ENCODE measurements at places on chromosomes 6 and 20. TPM values are rescaled to one million over a fixed set of nuclear protein-coding genes. Genes with fewer than 3 reads are reported as not detected.

The DYNLT2 gene
- total RNA-seq = 1.6 TPM

The SLC22A1 gene
- 3.7 TPM for total RNA-seq

DNA sequence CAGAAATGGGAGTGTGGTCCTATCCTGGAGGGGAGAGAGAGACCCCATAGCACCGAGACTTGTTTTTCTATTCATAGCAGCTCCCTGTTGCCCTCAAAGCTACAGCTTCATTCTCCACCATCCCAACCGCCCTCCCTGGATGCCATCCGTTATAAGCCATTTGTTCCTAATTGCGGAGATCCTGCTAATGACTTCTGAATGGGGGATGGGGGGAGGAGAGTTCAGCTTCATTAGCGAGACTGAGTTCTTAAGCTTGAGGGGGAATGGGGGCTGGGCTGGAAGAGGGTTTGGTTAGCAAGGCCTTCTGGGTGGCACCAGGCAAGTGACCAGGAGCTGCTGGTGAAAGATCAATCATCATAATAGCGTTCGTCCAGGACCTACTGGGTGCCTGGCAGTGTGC, 27.1 kb downstream of the FOXP4 start:
- no peak for ATAC-seq

DNA sequence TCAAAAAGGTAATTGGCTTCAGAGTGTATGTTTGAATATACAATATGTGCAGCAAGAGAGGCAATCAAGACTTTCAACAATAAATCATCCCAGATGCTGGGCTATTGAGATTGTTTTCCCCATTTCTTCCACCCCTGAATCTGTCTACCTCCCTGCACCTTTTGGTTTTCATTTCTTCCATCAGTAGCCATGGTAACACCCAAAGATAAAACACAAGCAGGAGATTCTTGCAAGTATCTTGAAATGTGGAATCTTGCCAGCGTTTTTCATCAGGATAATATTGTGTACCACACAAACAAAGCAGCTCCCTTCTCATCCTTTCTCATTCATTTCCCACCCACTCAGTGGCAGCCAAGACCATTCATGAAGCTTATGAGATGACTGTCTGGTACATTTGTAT, 73.0 kb upstream of the NRSN1 start:
- no peak for ATAC-seq

The FAM217A gene
- not detected for total RNA-seq

- ATAC-seq = no peak
Measured at GRCh38 chr6:158737082-158737709, 82.0 kb downstream of the EZR start.

DNA sequence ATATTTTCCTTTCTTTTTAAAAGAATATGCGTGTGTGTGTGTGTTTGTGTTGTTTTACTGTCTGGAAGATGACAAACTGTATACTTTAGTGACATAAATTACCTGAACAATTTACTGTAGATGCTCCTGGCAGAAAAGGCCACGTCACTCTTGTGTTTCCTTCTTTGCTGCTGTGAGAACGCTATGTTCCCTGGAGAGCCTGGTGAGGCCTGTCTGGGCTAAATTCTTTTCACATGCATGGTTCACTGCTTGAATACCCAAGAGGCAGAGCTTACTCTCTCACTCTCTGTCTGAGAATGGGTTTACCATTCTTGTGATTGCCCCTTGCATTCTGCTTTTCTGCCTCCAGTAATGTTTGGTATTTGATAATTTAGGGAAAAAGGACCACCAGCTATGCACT, 64.3 kb downstream of the EDN1 start:
- ATAC-seq = no peak

The SIRPB1 gene
- 1.1 TPM for total RNA-seq

DNA sequence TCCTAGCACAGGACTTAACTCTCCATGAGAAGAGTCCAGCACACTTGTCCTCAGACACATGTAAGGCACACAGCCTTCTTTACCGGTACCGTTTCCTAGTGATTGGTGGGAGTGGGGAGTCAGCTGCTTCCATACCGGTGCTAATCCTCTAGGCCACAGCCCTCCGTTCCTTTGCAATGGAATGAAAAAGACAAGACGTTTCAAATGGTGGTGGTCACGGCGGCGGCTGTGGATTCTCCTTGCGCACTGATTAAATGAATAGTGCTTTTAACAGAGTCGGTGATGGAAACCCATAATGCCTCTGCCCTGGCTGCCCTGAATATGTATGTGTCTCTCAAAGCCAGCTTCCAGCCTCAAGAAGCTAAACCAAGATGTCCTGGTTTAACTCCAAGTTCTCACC, 34.8 kb upstream of the GABRR1 start:
- no peak for ATAC-seq

DNA sequence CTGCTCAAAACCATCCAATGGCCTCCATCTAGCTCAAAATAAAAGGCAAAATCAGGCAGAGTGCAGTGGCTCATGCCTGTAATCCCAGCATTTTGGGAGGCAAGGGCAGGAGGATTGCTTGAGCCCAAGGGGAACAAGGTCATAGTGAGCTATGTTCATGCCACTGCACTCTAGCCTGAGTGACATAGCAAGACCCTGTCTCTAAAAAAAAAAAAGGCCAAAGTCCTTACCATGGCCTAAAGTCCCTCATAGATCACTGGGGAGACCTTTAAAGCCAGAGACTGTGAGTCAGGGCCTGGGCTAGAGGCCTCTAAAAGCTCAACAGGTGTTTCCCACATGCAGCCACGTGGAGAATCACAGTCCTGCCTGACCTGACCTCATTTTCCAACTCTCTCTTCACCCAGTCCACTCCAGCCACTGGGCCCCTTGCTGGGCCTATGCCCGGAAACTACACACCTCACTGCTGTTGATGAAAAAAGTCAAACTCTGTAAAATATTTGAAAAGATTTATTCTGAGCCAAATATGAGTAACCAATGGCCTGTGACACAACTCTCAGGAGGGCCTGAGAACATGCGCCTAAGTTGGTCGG, 28.2 kb upstream of the TAB2 start:
- ATAC-seq = no peak

- no peak for ATAC-seq
Measured at GRCh38 chr6:22043284-22043962, 253.4 kb downstream of the PRL start.

The SLC35D3 gene
- total RNA-seq = not detected

- no peak for ATAC-seq
Measured at GRCh38 chr6:148091394-148091793, 251.2 kb upstream of the SASH1 start.

The SEMG1 gene
- not detected for total RNA-seq

Measured in activated T-helper 17 cell treated with anti-CD3 and anti-CD28 coated beads, Interleukin-2, amount 50 U/mL, for 72 hours (primary cell).